SW 1271 (cell line): ENCODE measurements at places on chromosomes 3 and 15.

DNA sequence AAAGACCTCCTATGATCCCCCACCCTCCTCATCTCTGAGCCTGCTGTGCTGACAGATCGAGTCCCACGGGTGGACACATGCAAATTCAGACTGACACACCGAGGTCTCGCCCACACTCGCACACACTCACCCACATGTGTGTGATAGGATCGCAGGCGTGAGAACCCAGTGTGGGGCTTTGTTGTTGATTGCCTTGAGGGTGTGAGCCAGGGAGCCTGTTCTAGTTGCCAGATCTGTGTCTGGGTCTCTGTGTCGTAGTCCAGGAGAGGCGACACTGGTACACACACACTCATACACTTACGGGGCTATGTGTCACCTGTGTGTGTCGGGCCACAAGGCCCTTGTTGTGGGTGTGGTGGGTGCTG is 2.0 kb downstream of the EPHB3 start:
- no peak for DNase-seq

GRCh38 chr3:69671082-69671952 is 67.9 kb upstream of the MITF start:
- DNase-seq = no peak

DNA sequence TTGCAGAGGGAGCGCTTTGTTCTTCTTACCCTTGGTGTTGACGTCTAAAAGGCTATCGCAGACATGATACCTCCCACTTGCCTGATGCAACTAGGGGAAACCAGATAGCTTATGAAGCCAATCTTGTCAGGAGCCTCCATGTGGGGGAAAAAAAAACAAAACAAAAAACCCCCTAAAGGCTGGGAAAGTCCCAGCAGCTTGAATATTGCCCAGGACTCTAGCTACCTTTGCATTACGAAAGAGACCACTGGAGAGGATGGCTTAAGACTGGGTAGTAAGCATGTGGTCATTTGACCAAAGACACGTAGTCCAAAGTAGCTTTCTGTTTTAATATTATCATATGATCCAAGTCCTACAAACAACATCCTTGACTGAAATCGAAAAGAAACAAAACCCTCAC is 120.7 kb upstream of the WNT5A start:
- no peak for DNase-seq

DNA sequence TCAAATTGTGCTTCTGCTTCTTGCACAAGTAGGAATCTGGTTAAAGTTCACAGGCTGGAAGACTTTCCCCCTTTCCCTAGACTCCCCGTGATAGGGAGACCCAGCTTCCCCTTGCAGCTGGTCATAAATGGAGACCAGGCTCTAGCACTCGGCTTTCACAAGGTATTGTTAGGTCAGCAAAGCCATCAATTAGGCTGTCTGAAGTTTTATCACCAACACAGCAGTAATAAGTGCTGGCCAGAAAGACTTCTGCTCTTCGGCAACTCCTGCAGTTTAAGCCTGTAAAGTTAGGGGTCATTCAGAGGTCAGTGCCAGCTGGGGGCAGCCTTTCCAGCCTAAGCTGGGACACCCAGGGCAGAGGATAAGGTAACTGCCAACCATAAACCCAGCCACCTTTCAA is 203.4 kb downstream of the MEIS2 start:
- no peak for DNase-seq

DNA sequence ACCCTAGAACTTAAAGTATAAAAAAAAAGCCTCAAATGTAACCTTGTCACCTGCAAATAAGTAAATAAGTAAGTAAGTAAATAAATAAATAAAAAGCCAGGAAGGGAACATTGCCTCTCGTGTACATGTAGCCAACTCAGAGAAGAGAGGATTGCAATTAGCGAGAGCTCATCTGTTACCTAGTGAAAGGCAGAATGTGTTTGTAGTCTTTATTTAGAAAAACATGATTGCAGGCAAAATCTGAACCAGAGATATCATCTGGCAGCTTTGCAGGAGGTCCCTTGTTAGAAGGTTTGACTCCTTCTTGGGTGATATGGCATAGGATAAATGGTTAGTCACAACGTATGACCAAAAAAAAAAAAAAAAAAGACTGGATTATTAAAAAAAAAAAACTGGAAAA is 71.6 kb upstream of the SYN2 start:
- DNase-seq = no peak

DNA sequence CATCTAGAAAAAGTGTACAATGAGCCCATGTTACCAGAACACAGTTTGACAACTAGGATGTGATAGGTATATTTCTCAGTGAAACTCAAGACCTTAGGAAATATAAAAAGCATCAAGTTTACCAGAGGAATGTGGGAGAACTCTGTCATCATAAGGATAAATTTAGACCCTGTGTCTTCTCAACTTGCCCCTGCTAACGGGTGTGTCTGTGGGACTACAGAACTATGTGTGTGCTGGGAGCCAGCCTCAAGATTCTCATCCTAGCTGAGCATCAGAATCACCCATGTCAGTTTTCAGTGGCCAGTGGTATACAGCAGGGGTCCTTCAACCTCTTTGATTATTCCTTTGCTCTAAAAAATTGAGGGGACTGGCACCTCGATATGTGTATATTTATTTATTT is 393.3 kb downstream of the PLCL2 start:
- no peak for DNase-seq

- DNase-seq = no peak
These were observed 218.2 kb downstream of the ATP8B4 start for GRCh38 chr15:49900903-49901235.

DNA sequence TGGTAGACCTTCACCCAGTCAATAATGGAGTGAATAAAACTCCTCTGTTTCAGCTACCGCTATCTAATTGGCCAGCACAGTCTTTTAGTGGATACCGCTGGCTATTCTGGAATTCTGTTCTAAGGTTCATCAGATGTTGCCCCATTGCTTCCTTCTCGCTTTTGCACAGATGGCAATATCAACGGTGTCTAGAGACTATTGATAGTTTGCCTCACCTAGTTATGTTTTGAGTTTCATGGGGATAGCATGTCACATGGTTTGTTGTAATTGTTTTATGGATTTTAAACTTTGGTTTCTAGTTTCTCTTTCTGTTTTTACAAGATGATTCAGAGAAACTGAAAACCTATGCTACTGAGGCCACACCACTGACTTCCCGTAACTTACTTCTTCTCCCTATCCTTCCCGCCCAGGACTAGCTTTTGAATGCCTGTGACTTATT is 2.0 kb downstream of the XRN1 start:
- no peak for DNase-seq

DNA sequence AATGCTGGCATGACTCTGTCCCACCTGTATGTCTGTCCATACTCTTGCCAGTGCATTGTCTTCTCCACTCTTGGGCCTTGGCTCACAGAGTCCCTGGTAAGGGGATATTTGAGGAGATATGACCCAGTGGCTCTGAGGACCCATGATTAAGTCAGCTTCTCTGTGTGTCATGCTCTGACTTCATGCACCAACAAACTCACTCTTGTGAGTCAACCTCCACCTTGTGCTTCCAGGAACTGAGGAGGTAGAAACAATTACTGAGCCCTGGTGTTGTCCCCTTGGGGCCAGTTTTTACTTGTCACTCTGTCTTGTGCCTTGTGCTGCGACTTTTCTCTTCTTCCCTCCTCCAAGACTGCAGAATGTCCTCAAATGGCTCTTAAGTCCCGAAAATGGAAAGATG is 127.1 kb downstream of the ABHD5 start:
- DNase-seq = no peak

GRCh38 chr3:108338901-108339545 is 42.7 kb downstream of the HHLA2 start:
- no peak for DNase-seq

- DNase-seq = no peak
These were observed 3.3 kb downstream of the NDUFAF3 start for GRCh38 chr3:49025005-49025792.

- DNase-seq = no peak
These were observed 9.3 kb upstream of the TOPAZ1 start for GRCh38 chr3:44232407-44232806.

DNA sequence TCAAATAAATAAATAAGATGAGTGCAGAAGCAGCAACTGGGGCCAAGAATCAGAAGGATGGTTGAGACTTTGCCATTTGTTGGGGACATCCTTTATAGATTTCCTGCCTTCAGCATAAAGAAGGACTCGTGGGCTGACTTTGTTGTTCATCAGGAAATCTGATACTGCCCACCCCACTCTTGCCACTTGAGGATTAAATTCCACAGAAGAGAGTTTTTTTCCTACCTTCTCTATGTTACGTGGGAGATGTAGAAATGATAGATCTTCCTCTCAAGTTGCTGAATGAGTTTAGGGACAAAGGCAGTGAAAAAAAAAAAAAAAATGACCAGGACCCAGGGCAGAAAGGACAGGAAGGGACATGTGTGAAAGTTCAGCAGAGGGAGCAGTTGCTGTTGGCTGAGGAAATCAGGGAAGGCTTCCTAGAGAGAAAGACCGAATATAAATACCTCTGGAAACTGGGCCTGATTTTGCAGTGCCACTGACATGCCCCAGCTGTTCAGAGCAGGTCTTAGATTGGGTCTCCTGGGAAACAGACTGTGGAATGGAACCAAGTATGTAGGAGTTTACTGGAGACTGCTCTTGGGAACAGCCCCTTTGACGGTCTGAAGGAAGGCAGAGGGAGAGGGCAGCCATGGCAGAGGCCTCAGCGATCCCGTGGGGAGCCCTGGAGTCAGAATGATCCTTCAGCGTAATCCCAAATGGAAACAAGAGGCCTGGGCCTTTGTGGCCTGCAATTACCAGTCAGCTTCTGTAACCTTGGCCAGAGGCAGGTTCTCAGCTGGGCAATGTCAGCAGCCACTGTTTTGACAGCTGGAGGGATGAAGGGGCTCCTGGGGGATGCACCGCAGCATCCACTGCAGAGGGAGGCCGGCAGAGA is 50.9 kb downstream of the C3orf20 start:
- no peak for DNase-seq

DNA sequence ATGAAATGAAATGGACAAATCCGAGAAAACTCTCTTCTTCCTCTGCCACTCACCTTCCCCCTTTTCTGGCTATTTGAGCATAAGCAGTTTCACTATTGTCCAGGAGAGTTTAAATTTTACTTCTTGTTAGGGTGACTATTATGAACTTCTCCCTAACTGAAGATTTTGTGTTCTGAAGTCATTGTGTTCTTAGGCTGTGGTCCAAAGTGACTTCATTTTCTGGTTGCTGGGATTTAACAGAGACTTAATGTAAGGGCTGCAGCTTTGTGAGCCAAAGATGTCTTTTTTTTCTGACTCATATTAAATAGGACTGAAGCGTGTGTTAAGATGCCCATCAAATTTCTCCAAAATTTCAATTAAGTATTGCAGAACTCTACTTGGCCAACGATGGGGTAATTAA is 46.5 kb upstream of the FSTL1 start:
- DNase-seq = no peak

DNA sequence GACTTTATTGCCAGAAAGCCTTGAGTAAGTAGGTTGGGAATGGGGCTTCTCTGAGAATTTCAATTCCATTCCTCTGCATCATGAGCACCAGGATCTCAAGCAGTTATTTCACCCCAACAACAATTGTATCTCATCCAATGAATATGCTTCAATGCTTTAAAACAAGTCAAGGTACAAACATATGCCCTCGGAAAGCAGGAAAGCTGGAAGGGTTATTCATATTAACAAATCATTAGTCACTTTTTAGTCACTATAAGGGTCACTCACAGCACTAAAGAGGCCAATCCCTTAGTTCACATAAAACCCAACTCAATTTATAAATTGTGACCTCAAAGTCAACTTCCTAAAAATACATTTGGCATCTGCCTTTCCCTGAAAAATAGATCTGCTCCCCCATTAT is 16.2 kb downstream of the MB21D2 start:
- DNase-seq = peak; percentile 59

DNA sequence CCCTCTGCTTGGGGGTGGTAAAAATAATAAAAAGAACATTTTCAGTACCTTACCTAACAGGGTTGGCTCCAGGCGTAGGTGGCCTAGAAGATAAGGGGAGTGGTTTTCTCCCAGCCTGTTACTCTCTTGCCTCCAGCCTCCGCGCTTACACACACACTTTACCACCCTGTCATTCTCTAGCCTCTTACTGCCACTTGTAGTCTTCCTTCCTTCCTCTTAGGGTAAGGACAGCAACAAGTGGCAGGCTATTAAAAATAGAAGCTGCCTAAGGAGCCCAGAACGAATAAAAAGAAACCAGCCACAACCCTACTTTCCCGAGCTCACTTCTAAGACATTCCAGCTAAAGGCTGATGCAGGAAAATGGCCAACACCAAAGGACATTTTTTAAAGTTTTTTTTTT is 9.6 kb upstream of the LIPH start:
- DNase-seq = no peak

DNA sequence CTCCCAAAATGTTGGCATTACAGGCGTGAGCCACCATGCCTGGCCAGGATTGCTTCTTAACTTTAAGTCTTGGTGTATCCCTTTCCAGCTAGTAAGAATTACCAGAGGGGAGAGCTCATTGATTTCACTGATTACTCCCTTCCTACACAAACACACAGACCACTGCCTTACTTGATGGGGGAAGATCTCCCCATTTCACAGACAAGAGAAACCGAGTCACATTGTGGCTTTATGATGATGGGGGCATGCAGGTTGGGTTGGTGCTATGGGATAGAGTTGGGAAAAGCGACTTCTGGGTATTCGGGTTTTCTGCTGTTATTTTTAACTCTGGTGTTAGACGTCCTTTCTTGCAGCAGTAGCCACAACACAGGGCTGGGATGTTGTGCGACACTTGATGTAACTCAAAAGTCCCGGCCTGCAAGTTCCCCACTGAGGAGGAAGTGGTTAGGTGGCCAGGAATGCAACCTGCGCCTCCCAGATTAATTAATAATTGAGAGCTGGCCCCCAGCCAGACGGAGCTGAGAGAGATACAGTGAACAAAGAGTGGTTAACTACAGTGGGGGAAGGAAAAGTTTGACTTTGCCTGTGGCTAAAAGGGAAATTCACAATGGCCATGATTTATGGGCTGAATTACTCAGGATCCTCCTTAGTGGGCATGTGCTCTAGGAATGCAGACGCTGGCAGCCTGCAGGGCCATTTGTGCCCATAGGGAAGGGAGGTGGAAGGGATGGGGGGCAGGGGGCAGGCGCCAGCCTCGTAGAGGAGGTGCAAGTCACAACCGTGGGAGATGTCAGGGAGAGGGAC is 63.6 kb downstream of the SMAD6 start:
- DNase-seq = no peak

DNA sequence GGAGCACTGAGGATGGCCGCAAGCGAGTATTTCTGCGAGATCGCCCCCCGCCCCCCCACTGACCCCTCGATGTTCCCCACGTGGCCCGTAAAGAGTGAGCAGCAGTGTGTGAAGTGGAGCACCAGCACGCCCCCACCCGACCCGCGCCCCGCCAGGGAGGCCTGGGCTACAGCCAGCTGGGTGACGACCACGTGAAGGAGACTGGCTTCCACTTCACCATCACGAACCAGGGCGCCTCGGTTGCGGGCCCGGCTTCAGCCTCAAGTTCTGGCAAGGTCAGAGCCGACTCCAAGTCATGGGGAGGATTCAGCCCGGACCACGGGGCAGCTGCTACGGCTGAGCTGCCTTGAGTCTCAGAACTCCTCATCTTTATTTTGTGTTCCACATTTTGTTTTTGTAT is 2.4 kb upstream of the RNU5B-1 start:
- no peak for DNase-seq

GRCh38 chr15:81506071-81506470 is 132.1 kb upstream of the TMC3 start:
- no peak for DNase-seq

GRCh38 chr3:140529096-140529495 is 148.8 kb upstream of the TRIM42 start:
- DNase-seq = peak; percentile 35
